ENCODE measurements at places on chromosomes 2 and 18.
A peak's percentile ranks its signal among the peaks of the same experiment; 100 is the strongest.

DNA sequence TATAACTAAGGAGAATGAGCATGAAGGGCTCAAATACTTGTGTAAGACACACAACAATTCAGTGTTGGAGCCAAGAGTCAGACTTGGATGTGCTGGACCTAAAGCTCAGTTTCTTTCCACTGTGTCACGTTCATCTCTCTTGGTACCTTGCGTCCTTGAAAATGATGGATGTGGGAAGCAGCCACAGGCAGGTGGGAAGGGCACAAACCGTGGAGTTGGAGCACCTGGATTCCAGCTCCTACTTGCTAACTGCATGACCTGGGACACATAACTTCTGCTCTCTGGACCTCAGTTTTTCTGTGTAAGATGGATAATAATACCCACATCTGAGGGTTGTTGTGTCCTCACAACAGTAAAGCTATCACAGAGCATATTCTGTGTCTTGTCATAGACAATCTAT lies 53.1 kb upstream of the PPP1CB start:
- no peak for DNase-seq

DNA sequence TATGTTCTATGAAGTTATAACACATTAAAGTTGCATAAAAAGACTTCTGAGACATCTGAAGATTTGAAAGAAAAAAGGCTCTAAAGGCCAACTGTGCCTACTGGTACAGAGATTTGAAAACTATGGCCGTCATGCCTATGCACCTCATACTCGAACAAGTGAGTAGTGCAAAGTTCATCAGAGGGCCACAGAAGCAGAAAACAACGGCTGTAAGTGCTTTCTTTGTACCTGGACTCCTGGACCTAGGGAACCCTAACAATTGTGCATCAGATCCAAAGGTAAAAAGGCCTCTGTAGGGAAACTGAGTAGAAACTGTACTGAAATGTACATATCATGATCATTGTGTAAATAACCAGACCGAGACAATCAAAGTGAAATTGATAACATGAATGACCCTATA lies 230.4 kb upstream of the CHST9 start:
- DNase-seq: no peak

DNA sequence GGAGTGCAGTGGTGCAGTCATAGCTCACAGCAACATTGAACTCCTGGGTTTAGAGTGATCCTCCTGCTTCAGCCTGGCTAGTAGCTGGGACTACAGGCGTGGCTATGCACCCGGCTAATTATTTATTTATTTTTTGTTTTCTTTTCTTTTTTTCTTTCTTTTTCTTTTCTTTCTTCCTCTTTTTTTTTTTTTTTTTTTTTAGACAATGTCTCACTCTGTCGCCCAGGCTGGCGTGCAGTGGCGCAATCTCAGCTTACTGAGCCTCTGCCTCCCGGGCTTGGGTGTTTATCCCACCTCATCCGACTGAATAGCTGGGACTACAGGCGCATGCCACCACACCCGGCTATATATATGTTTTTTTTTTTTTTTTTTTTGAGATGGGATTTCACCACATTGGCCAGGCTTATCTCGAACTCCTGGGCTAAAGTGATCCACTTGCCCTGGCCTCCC lies 1.4 kb upstream of the ANXA4 start:
- DNase-seq: no peak

GRCh38 chr2:187263675-187264560 lies 184.1 kb downstream of the CALCRL start:
- DNase-seq: no peak

GRCh38 chr18:11437046-11437445 lies 172.3 kb upstream of the SLC35G4 start:
- DNase-seq: no peak

- DNase-seq: no peak
Observed at GRCh38 chr2:121475811-121476571, 54.7 kb upstream of the RNU4ATAC start.

- no peak for DNase-seq
Observed at GRCh38 chr2:29113891-29114321, 1.3 kb upstream of the CLIP4 start.

DNA sequence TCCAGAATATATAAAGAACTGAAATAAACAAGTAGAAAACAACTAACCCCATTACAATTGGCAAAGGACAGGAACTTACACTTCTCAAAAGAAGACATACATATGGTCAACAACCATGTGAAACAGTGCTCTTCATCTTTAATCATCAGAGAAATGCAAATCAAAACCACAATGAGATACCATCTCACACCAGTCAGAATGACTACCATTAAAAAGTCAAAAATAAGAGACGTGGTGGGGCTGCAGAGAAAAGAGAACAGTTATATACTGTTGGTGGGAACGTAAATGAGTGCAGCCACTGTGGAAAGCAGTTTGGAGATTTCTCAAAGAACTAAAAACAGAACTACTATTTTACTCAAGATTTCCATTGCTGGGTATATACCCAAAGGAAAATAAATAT lies 1696.3 kb upstream of the TMEFF2 start:
- DNase-seq: no peak

DNA sequence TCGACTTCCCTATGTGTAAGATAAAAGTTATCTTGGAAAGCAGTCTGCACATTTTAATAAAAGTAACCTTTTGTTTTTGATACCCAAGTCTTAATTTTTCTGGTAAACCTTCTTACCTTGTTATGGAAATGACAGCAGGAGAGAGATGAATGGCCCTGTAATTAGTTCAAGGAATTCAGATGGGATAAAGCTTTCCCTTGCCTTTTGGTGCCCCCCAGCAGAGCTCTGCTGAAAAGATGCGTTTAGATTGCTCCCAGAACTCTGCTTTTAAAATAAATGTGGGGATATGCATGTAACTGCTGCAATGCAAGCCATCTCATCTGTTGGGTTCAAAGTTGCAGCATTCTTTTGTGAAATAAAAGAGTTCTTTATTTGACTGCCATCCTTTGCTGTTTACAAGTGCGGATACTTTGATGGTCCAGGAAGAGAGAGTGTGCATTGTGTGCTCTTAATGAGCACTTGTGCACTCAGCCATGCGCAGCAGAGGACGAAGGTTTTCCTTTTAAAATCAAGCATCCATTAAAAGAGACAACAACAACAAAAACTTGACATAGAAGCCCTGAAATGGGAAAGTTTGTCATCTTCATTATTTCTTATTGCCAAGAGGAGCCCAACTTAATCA lies 176.7 kb upstream of the ST6GAL2 start:
- DNase-seq: no peak

DNA sequence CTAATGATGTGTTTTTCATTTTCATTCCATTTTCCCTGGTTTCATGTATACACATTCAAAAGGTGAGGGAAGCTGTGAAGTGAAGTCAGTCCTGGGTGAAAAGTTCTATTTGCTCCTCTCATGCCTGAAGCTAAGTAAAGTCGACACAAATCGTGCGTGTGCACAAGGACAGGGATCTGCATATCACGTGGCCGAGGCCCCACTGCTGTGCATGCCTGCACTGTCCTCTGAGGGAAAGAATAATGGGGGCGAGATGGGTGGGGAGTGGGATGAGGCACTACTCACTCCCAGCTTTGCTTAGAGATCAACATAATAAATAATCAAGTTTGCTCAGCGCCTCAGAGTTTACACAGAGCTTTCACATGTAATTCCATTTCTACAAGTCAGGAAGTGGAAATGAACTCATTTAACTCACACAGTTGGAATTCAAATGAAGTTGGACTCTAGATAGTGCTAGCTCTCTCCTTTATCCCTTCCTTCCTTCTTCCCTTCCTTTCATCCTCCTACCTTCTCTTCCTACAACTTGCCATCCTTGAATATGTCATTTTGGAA lies 5.1 kb upstream of the PTPRM start:
- no peak for DNase-seq

GRCh38 chr2:178517496-178517895 lies 37.2 kb downstream of the PLEKHA3 start:
- no peak for DNase-seq

GRCh38 chr18:79868168-79868784 lies 70.5 kb downstream of the KCNG2 start:
- DNase-seq: no peak

- no peak for DNase-seq
Observed at GRCh38 chr2:109018452-109018851, 29.4 kb upstream of the EDAR start.

DNA sequence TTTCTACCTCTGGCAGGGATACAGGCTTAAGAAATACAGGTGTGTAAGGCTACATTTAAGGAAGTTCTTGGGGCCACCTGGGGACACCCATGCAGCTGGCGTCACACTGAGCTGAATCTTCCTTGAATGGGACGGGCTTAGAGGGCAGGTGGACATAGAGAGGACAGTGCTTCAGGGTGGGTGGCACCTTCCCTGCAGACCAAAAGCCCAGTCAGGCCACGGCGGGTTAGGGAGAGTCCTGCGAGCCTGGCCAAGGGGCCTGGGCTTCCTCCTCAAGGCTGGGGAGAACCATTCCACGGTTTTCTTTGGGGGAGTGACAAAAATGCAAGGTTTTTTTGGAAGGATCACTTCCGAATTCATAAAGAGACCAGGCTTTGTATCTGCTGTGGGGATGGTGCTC lies 73.4 kb downstream of the GNAL start:
- DNase-seq: no peak

DNA sequence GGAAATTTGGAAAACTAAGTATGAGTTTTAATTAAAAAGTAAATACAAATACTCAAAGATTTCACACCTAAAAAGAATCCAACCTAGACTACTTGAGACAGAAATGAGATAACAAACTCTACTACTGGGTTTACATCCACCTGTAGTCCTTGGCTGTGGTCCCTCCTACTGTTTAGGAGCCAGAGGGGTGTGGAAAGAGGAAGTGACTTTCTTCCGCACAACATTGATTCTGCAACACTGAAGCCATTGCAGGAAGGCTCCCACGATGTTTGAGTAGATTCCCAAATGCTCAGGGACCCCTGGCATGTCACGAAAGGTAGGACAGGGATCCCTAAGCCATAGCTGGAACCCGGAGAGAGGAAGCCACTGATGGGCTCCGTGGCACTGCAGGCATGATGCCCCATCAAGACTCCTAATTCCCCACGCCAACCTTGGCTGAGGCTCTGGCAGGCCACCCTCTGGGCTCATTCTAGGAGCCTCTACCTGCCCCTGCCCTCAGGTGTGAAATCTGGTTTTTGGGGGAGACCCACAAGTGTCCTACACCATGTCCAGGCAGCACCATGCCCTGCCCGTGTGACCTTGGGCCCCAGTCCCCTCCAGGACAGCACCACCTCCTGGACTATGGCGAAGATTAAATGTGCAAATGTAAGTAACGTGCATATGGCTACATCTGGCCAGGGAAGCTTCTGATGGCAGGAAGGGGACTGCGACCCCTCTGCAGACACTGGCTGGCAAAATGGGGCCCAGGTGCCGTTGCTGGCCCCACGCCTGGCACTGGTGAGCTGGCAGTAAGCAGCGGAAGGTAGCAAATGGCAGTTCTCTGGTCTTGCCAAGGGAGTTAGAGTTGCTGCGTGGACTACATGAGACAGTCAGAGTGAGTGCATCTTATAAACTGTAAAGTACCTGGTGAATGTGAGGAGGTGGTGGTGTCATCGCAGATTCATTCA lies 38.2 kb upstream of the MAL start:
- DNase-seq: no peak

- DNase-seq: peak; percentile 22
Observed at GRCh38 chr2:207202645-207203044, 36.9 kb upstream of the KLF7 start.

GRCh38 chr2:241300000-241300399 lies 15.5 kb downstream of the HDLBP start:
- peak; percentile 52 for DNase-seq

GRCh38 chr2:144796936-144797335 lies 277.0 kb upstream of the ZEB2 start:
- no peak for DNase-seq

DNA sequence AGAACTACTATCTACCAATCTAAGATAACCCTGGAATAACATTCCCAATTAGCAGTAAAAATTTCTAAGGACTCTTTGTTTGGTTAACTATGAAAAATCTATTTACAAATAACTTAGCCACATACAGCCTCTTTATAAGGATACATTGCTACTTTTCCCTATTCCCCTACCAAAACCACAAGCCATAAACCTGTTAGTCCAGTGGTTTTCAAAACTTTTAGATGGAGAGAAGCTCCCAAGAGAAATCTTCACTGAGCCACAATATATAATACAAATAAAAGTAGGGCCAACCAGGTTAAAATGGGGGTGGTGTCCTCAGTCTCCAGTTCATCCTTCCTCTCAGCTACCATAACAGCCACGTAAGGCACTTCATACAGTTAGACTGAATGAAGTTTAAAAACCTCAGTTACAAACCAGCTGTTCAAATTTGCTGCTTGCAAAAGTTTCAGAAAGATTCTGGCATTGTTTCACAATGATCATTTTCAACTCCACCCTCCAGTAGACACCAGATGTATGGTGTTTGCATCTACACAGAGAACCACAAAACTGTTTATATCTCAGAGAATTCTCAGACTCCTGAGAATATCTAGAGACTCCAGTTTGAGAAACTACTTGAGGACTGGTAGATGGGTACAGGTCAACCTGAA lies 26.0 kb downstream of the SOS1 start:
- DNase-seq: no peak

DNA sequence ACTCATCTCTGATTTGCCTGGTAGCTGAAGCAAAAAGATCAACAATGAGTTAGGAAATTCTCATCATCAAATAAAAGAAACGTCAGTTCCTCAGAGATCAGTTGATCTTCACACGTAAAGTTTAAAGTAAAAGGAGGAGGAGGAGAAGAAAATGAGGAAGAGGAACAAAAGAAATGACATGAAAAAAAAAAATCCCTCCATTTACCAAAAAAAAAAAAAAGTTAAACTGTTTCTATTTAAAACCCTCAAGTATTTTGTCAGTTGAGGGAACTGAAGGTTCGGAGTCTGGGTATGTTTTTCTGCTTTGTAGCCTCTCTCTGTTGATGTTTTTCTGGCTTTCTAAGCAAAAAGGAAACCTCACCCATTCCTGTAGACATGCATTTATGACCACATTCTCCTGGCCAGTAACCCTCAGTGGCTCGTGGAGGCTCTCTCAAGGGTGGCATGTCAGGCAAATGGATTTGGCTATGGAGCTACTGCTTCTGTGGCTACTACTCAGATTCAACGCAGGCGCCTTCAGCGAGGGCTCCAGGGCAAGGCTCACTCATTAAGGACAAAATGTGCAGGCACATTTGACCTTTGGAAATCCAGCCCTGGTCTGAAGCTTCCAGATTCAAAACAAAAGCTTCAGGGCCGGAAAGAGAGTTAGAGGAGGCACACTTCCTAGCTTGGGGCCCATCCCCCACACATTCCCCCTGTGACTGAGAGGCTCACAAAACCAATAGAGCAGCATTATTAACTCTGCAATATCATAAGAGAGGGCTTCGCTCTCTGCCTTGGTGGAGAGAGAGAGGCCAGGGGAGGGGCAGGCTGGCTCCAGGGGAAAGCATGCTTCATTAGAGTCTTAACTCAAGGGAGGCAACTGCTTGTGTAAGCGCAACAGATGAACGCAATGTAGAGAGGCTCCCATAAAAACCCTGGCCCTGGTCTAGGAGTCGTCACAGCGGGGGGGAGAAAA lies 22.3 kb downstream of the KLF7 start:
- peak; percentile 80 for DNase-seq

DNA sequence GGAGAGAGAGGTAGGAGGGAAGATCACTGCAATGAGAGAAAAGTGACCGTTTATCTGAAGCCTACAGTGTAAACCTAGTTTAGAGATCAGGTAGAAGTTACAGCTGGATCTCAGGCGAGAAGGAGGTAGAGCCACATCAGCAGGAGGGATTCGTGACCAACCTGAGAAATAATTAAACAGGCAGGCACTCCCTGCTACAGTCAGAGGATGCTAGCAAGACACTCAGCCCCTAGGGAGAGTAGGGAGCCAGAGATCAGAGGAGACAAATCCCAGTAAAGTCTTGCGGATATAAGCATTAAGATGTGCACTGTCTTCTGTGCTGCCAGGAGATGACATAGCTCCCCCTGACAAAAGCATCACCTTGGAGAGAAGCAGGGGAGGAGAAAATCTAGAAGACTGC lies 629.1 kb upstream of the SLC39A10 start:
- DNase-seq: no peak

Data from activated CD4-positive, alpha-beta T cell treated with anti-CD3 and anti-CD28 coated beads, Interleukin-2, amount 10 ng/mL, durations not matched to agents 7 days and 5 days (primary cell).